ENCODE measurements at places on chromosomes 2 and 18.

- DNase-seq = no peak
These were observed 684.7 kb downstream of the EPHA4 start for GRCh38 chr2:220887271-220887870.

GRCh38 chr18:10401930-10402329 lies 52.5 kb upstream of the APCDD1 start:
- DNase-seq = no peak

GRCh38 chr2:14385043-14385442 lies 247.5 kb upstream of the LRATD1 start:
- no peak for DNase-seq

DNA sequence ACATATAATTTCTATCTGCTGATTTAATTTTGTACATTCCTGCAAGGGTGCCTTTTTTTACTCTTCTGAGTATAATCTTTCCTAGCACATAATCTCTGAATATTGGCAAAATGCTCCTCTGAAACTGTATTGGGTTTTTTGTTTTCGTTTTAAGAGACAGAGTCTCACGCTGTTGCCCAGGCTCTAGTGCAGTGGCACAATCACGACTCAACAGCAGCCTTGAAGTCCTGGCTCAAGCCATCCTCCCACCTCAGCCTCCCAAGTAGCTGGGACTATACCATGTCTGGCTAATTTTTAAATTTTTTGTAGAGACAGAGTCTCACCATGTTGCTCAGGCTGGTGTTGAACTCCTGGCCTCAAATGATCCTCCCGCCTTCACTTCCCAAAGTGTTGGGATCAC lies 104.9 kb downstream of the SPTBN1 start:
- DNase-seq = no peak

GRCh38 chr2:240060977-240061591 lies 7.8 kb upstream of the OR6B3 start:
- no peak for DNase-seq

GRCh38 chr18:59918320-59918755 lies 18.5 kb downstream of the PMAIP1 start:
- no peak for DNase-seq

All from T-cell (primary cell).